ENCODE measurements at places on chromosomes 3 and 15.

GRCh38 chr15:94375997-94376396 lies 144.6 kb downstream of the MCTP2 start:
- no peak for DNase-seq

DNA sequence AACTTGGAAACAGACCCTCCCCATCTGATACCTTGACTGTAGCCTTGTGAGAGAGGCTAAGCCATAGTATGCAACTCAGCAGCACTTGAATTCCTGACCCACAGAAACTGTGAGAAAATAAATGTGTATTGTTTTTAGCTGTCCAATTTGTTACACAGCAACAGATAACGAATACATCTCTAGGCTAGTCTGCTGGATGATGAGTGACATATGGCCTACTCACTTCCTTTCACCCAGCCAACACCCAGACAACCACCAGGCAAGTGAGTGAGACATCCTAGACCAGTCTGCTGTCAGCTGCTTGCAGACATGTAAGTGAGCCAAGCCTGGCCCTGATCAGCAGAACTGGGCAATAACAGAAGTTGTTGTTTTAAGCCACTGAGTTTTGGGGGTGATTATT lies 19.2 kb upstream of the SMAD6 start:
- no peak for DNase-seq

- DNase-seq, result peak; percentile 96
These were observed 9.5 kb downstream of the CA12 start for GRCh38 chr15:63372018-63372705.

GRCh38 chr3:118000219-118000618 lies 1034.4 kb downstream of the IGSF11 start:
- no peak for DNase-seq
